Fibroblast of villous mesenchyme (primary cell): ENCODE measurements at places on chromosomes 1 and 21. TPM values are rescaled to one million over a fixed set of nuclear protein-coding genes. Genes with fewer than 3 reads are reported as not detected.

The AKT3 gene
- 36.4 and 38.0 TPM in 2 replicates for total RNA-seq

The OR14K1 gene
- not detected in 2 replicates for total RNA-seq

The PTPN7 gene
- total RNA-seq: not detected in 2 replicates

The CDA gene
- 1.9 and 3.0 TPM in 2 replicates for total RNA-seq

The RHEX gene
- not detected in 2 replicates for total RNA-seq

The PRAMEF7 gene
- total RNA-seq: not detected in 2 replicates

DNA sequence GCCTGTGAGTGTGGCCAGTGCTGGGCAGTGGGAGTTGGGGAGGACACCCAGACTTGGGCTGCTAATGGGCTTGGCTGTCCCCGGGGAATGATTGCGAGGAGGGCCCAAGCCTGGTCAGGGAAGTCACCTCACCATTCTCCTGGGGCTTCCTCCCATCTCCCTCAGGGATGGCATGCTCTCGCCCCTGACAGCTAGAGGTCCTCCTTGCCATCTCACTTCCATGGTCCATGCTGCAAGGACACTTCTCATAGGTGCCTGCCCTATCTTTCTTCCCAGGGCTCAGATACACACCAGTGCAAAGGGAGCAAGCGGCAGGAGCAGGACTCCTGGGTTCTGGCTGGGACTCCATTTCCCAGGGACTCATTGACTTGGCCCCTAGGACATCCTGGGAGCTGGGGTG, 4.1 kb downstream of the NTRK1 start:
- DNase-seq: no peak

GRCh38 chr1:14822493-14822892, 224.0 kb downstream of the KAZN start:
- no peak for DNase-seq

- no peak for DNase-seq
These were observed 51.4 kb downstream of the LHX4 start for GRCh38 chr1:180281490-180281889.

- DNase-seq: no peak
These were observed 124.5 kb downstream of the ZNF648 start for GRCh38 chr1:181936768-181937581.

- no peak for DNase-seq
These were observed 22.7 kb downstream of the KRTAP10-1 start for GRCh38 chr21:44517175-44517899.

DNA sequence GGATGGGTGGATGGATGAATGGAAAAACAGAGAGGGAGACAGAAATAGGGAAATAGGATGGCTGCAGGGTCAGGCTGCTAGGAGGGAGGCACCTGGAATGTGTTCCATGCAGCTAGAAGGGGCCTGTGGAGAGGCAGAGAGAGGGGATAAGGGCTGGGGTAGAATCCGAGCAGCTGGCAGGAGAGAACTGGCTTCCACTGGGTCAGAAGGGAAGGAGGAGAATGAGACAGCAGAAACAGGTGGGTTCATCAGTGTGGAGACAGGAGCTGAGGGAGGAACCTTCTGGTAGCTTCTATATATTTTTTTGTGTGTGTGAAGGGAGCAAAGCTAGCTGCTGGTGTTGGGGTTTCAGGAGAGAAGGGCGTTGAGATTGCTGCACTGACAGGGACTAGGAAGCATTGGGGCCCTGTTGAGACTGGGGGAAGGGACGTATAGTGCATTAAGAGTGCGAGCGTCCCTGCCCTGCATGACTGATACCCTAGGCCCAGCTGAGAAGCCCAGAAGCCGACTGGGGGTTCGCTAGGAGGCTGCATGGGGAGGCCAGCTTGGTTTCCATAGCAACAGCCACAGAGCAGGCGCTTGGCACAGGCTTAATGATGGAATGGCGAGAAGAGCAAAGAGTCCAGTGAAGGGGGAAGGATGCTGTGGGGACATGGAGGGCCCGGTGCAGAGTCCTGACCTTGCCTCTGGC, 14.8 kb upstream of the KIF21B start:
- no peak for DNase-seq

DNA sequence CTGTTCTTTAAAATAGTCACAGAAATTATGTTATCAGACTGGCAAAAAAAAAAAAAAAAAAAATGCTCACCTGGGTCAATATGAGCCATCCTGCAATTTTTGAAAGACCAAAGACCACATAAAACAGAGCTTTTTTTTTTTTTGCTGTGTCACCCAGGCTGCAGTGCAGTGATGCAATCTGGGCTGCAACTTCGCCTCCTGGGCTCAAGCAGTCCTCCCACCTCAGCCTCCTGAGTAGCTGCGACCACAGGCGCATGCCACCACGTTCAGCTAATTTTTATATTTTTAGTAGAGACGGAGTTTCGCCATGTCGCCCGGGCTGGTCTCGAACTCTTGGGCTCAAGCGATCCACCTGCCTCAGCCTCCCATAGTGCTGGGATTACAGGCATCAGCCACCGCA, 62.8 kb downstream of the RGS13 start:
- no peak for DNase-seq

DNA sequence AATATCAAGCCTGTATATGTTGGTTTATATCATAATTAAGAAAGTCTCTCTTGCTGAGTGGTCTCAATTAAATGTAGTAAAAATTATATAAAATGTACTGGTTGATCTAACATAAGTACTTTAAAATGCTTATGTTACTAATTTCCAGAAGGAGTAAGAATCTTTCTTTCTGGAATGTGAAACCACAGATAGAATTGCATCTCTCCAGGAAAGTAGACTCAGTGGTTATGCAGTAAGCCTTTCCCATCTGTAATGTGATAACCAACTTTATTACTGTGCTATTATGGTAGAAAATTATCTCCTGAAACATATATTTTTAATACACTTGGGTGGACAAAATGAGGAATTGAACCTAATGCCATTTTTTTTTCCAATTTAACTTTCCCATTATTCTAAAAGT, 8.9 kb upstream of the RALGPS2 start:
- DNase-seq: peak; percentile 35

DNA sequence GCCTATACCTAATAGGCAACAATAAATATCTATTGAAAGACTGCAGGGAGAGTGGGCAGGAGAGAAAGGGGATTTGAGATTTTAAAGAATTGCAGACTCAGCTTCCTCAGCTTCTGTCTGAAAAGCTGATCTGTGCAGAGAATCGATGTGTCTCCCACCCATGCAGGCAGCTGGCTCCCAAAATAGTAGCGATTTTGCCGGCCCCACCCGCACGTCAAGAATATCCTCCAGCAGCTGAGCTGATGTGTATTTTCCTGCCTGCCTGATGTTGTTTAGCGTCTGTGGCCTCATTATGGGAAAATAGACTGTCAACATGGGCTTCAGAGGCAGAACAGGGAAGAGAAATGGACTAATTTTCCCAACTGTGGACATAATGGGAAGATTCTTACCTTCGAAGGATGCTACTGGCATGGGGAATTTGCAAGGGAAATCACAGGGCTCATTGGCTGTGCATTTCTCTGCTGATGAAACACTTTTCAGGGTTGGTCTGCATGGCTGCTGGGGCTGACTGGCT, 699.8 kb downstream of the PTPRU start:
- DNase-seq: no peak

DNA sequence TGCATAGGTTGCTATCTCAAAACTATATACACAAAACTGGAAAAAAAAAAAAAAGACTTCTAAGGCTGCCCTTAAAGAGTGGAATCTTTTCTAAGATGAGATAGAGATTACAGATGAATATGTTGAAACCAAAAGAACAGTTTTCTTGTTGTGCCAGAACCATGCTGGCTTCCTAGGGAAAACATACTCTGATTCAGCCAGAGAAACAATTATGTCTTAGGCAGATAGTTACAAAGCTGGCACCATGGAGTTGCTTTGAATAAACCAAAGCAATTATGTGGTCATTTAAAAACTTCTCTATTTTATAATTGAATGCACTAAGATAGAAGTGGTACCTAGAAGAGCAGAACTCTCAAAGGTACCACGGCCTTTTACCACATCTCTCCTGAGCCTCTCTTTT, 341.3 kb downstream of the PDE4B start:
- DNase-seq: no peak

DNA sequence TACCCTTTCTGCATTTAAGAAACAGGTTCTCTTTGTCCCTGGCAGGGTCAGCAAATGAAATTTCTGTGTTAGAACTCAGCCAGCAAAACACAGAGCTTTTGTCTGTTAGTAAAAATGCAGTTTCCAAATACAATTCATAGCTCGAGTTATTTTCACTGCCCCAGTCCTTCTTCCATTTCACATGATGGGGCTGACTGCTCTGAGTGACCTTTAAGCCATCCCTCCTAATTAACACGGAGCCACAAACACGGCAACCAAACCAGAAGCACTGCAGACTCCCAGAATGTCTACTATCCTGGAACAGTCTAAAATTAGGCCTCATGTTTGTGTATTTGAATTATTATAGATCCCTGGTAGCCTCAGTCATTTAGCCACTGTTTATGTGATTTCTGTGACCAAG, 99.1 kb upstream of the RGS4 start:
- DNase-seq: no peak

DNA sequence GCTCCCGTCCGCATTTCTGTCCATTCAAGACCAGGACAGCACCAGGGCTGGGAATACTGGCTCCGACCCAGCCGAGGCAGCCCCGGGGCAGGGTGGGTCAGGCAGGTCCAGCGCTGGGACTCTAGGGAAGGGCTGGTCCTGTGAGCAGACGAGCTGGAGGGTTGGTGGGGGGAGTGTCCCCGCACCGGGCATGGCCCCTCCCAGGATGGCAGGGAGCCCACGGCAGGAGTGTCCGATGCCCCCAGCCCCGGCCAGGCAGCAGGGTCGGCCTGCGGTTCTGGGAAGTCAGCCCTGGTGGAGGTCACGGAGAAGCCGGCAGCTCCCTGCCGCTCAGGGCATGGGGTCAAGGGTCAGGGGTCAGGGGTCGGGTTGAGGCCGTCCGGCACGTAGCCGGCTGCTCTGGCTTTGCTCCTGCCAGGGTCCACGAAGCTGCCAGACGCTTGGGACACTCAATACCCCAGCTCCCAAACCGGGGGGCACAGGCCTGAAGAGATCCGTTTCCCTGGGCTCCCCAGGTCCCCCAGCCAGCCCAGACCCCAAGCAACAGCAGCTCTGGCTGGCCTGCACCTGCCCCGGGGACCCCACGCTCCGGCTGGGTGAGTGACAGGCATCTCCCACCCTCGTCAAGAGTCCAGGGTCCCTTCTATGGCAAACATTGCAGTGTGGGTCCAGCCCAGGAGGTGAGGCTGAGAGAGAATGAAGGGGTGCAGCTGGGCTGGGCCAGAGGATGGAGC, 6.7 kb downstream of the C1QTNF12 start:
- no peak for DNase-seq

DNA sequence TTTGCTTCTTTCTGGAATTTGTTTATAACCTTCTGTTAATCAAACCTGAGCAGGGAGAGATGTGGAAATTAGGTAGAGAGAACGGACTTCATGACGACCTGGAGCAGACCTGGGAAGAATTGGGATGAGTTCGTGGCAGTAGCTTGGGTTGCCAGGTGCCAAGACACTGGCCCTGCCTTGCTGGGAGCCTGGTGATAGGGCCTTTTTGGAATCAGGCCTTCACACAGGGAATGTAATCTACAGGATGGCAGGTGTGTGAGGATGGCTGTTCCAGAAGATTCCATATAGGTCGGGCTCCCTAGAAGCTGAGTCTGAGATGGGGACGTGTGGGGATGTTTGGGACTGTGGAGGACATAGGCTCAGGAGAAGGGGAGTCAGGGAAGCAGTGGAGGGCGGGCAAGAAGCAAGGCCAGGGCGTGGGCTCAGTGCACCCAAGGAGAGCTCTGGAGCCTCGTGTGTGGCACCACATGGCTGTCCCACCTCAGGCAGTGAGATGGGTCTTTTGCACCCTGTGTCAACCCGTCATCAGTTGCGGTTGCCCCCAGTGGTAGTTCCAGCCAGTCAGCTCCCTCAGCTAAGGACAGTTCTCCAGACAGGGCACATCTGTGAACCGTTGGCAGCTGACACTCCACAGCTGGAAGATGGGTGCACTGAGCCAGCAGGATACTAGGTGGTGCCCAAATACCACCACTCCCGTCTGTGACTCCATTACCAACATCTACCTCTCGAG, 395.9 kb downstream of the MATN1 start:
- no peak for DNase-seq

GRCh38 chr1:25257196-25257595, 9.9 kb upstream of the RSRP1 start:
- no peak for DNase-seq

DNA sequence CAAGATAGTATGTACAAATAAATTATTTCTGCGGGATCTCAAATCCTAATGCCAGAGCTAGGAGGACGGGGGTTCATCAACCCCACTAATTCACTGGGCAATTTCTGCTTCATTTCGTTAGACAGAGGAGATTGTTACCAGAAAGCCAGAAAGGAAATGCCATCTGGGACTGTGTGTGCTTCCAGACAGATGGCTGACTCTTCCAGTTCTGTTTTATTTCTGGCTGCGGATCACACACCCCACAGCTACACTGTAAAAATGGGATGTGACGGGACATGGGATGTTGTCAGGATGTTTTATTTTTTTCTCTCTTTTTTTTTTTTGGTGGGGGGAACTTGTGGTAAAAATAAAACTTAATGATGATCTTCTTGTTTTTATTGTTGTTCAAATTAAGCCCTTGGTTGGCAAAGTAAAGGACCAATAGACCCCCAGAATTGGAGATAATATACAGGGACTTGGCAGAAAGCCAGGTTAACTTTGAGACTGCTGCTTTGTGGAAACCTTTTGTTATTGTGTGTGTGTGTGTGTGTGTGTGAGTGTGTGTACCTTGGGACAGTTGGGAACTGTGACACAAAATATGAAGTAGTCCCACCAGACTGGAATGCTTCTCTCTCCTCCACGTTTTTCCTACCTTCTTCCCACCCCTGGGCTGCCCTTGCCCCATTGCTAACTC, 114.5 kb downstream of the NUF2 start:
- DNase-seq: no peak

- peak; percentile 28 for DNase-seq
These were observed 2.4 kb upstream of the C1orf116 start for GRCh38 chr1:207034998-207035397.

DNA sequence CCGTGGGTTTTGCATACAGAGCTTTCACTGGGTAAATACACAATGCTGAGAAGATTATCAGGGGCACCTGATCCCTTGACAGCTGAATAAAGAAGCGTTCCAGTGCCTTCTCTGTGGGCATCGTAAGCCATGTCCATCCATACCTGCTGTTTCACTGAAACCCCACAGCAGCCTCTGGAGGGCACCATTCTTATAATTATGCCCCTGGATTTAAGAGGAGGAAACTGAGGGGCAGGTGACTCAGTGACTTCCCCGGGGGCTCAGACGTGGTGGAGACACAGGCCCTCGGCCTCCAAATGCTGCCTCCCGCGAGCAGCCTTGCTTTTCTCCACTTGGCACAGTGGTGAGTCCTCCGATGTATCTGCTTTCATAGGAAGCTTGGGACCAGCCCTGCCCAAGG, 56.7 kb downstream of the B3GALT5 start:
- DNase-seq: no peak

- no peak for DNase-seq
These were observed 140.4 kb downstream of the BRINP2 start for GRCh38 chr1:177311111-177311510.

GRCh38 chr1:3355894-3356826, 98.3 kb upstream of the ARHGEF16 start:
- no peak for DNase-seq
